ENCODE measurements at places on chromosomes 1 and 21.

DNA sequence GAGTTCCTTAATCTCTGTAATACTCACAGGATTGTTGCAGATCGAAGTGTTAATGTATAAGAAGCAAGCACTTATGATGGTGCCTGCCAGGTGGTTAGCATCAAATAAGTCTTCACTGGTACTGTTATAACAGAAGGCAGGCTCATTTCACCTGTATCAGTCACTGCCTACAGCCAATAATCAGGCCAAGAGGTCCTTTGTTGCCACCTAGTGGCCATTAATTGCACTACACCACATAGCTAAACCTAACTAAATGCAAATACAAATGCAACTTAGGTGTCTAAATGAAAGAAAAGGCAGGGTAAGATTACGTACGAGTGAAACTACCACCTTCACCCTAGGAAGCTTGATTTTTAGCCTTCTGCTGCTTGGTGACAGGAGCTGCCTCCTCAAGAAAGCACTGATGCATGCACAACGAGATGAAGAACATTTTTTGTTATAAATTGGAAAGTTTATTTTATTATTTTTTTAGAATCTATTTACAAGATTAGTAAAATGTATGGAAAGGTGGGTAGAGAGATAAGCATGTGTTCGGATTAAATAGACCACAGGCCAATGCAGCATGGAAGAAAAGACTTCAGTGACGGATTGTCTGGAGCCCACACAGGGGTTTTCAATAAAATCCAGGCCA, 334.8 kb upstream of the CAMK1G start:
- DNase-seq = peak; percentile 63

- no peak for DNase-seq
These were observed 45.4 kb upstream of the DIP2A start for GRCh38 chr21:46413365-46413696.

- no peak for DNase-seq
These were observed 7.6 kb upstream of the ENAH start for GRCh38 chr1:225660544-225660946.

DNA sequence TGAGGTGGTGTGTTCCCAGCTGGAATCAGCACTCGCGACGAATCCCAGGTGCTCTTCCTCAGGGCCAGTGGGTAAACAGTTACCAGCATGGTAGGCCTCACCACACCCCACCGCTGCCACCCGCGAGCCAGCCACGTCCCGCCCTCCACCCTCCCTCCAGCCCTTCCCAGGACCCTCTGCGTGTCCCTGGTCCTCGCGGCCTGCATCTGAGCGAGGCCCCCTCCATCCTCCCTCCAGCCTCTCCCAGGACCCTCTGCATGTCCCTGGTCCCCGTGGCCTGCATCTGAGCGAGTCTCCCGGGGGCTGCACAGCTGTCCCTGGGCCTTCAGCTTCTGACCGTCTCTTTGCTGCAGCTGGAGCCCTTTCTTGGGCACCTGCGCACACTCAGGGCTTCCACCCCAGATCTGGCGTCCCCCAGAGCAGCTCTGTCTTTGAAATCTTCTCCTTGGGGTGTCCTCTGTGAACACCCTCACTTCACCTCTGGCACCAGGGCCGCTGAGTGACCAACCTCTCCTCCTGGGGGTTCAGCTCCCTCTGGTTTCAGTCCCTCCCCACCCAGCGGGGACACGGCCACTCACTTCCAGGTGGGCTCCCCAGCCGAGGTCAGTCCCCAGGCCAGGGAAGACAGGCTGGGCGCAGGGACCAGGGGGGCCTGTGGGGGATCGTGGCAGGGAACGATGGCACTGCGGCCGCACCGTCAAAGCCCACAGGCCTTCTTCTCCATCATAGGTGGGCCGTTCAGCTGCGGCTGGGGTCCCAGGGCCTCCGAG, 57.8 kb upstream of the COL6A2 start:
- peak; percentile 2 for DNase-seq

DNA sequence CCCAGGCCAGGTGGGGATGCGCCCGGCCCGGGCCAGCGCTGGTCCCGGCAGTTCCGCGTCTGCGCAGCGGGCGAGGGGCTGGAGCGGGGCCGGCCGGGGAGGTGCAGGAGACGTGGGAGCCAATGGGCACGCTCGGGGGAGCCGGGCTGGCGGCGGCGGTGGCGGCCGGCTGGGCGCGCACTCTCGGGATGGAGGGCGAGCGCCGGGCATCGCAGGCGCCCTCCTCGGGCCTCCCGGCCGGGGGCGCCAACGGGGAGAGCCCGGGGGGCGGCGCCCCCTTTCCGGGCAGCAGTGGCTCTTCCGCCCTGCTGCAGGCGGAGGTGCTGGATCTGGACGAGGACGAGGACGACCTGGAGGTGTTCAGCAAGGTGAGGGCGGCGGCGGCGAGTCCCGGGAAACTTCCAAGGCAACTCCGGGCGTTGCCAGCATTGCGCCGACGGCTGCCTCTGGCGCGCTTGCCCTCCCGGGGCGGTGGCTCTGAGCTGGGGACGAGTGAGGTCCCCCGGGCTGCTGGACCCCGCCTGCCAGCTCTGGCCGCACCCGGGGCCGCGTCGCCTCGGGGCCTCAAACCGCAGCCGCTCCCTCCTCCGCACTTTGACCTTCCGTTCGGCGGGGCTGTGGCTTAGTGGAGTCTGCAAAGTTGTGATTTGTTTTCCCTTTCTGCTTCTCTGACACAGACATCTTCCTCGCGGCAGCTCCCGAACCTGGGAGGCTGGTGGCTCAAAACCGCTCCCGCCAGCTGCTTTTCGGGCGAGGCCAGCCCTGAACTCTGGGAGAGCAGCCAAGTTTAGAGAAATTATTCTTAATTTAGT, at the start of gene SNX7:
TSS of gene SNX7 (plus strand) at position 178 of the 812 bp plus-strand sequence. CDS start at position 189, 11 bp downstream.
- DNase-seq = peak; percentile 97

DNA sequence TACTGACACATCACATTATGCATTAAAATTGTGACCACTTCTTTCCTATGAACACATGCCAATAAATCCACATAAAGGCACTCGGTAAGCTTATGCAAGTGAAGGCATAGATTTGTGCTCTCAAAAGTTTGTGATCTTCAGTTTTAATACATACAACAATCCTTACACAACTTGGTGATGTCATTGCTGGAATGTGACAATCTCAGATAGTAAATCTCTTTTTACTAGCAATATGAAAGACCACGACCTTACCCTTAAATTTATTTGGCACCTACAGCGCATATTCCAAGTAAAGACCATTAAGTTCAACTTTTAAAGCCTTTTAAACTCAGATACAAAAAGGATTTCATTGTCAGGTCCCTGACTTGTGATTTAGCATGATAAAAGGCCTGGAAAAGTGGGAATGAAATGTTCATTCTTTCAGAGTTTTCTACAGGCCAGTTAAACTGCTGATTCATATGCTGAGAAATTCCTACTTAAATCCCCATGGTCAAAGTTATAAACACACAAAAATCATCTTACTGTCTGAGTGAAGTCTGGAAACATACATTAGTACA, 157.4 kb downstream of the SIPA1L2 start:
- peak; percentile 34 for DNase-seq

DNA sequence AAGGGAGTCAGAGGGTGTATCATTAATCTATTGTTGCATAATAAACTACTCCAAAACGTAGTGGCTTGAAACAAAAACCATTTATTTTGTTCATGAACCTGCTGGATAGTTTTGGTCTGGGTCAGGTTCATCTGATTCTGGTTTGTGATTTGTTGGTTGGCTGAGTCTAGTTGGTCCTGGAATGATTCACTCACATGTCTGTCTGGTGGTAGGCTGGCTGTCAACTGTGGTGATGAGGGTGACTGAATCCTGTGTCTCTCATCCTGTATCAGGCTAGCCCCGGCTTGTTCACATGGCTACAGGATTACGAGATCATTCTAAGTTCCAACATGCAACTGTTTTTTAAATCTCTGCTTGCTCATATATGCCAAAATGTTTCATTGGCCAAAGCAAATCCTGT, 22.5 kb upstream of the SIKE1 start:
- no peak for DNase-seq

GRCh38 chr1:109930252-109930993, 19.8 kb downstream of the CSF1 start:
- no peak for DNase-seq

DNA sequence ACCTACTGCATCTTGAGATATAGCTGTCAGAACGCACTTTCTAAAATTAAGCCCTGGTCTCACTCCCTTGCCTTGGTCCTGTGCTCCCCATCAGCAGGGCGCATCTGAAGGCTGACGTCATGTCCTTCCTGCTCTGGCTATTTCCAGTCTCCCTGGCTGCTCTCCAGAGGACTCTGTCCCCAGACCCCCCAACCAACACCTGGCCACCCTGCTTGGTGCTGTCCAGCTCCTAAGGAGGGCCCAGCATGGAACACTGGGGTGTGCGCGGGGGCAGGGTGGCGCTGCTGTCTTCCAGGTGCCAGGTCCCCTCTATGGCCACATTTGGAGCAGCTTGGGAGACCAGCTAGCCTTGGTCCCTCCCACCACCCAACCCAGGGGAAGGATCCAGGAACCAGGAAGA, 8.3 kb downstream of the TNNT2 start:
- no peak for DNase-seq
